ENCODE measurements at places on chromosomes 3 and 15. TPM values are rescaled to one million over a fixed set of nuclear protein-coding genes. Genes with fewer than 3 reads are reported as not detected.

- no peak for DNase-seq
Observed at GRCh38 chr15:75809986-75810750, 33.1 kb upstream of the UBE2Q2 start.

GRCh38 chr3:45950686-45951600 is 7.7 kb downstream of the CXCR6 start:
- no peak for DNase-seq

DNA sequence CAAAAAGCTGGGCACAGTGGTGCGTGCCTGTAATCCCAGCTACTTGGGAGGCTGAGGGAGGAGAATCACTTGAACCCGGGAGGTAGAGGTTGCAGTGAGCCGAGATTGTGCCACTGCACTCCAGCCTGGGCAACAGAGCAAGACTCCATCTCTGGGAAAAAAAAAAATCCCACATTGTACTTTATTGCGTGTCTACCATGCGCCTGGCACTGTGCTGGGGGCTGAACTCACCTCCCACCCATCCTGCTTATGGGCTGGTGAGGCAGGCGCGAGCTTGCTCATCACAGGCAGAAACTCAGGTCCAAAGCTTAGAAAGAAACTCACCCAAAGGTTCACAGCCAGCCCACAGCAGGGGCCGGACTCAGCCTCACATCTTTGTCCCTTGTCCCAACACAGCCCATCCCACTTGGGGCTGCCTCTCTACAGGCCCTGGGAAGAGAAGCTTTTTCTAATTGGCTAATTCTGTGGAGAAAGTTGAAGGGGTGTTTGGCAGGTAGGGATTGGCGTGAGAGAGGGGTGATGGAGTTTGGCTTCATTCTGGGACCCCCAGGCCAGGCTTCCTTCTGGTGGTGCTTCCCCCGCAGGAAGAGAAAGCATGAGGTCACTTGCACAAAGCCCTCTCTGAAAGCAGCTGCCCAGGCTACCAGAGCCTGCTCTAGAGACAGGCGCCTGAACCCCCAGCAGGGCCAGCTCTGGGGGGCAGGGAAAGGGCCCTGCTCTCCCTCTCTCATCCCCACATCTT is 122.6 kb upstream of the SMAD3 start:
- DNase-seq = no peak

EXD1 gene
- not detected for total RNA-seq

- DNase-seq = no peak
Observed at GRCh38 chr3:153903430-153903829, 217.8 kb upstream of the ARHGEF26 start.

GAP43 gene
- total RNA-seq = 3.3 TPM

- no peak for DNase-seq
Observed at GRCh38 chr15:53559364-53560277, 199.8 kb downstream of the WDR72 start.

TTLL13 gene
- not detected for total RNA-seq

SEMA5B gene
- total RNA-seq = 68.4 TPM

- no peak for DNase-seq
Observed at GRCh38 chr3:134681522-134681900, 30.7 kb upstream of the KY start.

DNA sequence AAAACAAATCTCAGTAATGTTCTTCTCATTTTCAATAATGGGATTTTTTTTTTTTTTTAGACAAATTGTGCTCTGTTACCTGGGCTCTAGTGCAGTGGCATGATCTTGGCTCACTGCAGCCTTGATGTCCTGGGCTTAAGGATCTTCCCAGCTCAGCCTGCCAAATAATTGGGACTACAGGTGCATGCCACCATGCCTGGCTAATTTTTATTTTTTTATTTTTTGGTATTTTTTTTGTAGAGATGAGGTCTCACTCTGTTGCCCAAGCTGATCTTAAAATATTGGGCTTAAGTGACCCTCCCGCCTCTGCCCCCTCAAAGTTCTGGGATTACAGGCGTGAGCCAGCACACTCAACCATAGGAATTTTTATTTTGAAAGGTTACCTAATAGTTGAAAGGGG is 126.2 kb downstream of the MDFIC2 start:
- no peak for DNase-seq

GHRL gene
- not detected for total RNA-seq

DNA sequence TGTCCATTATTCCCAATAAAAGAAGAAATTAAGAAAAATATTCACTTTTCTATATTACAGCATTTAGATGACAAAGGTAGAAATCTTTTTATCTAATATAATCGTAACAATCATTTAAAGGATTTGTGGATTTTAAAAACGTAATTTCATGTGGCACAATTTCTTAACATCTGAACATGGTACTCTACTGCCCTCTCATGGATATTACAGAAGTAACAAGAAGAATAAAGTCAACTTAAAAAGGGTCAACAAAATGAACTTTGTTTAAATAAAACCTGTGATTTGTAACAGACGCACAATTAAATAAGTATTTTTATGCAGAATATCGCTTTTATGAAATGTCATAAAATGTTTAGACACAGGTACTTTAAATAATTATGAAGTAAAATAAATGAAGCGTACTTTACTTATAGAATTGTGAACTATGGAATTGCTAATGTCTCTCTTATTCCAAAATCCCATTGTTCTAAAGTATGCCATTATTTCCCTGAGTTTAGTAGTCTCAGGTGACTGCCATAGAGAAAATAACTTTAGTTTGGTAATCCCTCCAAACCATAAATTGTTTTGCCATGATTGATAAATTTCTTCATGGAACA is 366.8 kb upstream of the ZNF385D start:
- DNase-seq = no peak

- no peak for DNase-seq
Observed at GRCh38 chr3:185976100-185976499, 38.3 kb upstream of the TRA2B start.

DNA sequence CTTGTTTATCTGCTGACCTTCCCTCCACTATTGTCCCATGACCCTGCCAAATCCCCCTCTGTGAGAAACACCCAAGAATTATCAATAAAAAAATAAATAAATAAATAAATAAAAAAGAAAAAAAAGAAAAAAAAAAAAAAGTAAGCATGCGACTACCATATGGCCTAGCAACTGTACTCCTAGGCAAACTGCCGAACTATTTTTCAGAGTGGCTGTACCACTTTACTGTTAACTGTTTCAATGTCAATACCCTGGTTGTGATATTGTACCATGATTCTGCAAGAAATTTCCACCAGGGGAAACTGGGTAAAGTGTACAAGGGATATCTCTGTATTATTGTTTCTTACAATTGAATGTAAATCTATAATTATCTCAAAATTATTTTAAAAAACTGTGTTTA is 41.3 kb upstream of the MAP4 start:
- no peak for DNase-seq

- DNase-seq = no peak
Observed at GRCh38 chr3:114745322-114746240, 401.5 kb downstream of the ZBTB20 start.

GRCh38 chr3:186772281-186772694 is 11.1 kb upstream of the EIF4A2 start:
- no peak for DNase-seq

DNA sequence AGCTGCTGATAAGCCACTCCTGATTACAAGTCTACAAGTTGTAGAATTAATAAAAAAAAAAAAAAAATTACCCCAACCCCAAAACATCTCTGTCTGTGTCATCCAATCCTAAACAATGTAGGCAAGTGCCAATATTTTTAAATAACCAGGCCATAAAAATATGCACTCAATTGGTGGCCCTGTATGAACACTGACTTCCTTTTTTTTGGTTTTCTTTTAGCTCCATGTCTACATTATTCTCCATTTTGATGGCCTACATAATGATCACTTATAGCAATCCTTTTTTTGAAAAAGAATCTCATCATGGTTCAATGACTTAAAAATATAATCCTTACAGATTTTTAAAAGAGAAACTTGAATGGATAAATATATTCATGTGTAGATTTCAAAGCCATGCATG is 72.1 kb downstream of the FOXP1 start:
- no peak for DNase-seq

- no peak for DNase-seq
Observed at GRCh38 chr3:152959307-152959706, 124.4 kb downstream of the P2RY1 start.

DNA sequence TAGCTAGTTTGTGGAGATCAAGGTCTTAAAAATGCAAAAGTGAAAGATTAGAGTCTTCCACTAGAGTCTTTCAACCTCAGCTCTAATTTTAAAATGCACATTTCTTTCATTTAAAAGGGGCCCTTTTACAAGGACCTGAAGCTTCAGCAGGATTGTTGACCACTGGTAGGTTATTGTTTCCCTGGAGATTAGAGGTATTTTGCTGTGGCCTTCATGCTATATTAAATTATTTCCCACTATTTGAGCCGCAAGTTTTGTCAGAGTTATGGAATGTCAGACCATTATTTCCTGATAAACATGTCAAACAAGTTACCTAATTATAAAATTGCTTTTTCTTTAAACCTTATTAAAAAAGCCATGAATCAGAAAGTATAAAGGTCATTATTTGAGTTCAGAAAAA is 103.1 kb upstream of the CCNL1 start:
- DNase-seq = no peak

GMNC gene
- 0.29 TPM for total RNA-seq

IL17RD gene
- 5.1 TPM for total RNA-seq

PLSCR5 gene
- not detected for total RNA-seq

DNA sequence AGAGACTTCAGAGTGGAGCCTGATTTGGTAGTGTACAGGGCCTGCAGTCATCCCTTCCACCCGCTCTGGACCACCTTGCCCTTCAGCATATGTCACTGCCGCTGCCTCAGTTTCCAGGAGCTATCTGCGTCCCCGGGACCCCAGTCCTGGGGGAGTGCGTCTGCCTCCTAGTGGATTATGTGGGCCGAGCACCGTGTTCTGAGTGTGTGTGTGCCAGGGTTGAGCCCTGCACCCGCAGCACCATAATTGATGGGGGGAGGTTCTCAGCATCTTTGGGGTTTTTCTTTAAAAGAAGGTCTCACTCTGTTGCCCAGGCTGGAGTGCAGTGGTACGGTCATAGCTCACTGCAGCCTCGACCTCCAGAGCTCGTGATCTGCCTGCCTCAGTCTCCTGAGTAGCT is 33.6 kb downstream of the CD276 start:
- no peak for DNase-seq

VGLL4 gene
- 141 TPM for total RNA-seq

DNA sequence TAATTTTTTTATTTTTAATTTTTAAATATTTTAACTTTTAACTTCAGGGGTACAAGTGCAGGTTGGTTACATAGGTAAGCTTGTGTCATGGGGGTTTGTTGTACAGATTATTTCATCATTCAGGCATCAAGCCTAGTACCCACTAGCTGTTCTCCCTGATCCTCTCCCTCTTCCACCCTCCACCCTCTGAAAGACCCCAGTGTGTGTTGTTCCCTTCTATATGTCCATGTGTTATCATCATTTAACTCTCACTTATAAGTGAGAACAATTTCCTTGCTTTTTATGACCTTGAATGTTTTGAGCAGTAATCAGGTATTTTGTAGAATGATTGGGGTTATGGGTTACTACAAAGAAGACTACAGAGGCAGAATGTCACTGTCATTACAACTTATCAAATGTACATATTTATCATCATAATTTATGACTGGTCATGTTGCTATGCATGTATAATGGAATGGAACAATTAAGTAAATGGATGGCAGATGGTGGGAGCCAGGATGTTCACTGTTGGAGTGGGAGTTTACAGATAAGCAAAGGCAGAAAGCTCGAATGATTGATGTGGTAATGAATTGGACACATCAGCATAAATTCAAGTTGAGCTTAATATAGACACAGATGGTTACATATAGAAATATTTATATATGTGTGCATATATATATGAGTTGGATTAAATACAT is 563.8 kb upstream of the ROBO1 start:
- no peak for DNase-seq

FSIP1 gene
- total RNA-seq = 0.40 TPM

DNA sequence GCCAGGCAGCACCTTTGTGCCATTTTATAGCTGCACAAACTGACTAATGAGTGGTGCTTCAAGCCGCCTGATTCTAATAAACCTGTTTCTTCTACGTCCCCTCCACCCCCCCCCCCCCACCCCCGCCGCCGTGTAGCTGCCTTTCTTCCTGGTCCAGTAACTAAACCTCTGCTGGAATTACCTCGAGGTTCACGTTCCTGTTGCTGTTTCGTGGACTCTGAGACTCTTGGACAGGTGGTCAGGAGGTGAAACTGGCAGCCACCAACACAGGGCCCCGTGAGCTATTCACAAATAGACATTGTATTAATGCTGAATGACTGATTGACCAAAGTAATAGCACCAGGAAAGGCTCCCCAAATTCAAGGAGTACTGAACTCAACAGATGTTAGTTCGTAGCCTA is 73.9 kb downstream of the TRIM69 start:
- DNase-seq = no peak

FAM81A gene
- total RNA-seq = 0.54 TPM

DNA sequence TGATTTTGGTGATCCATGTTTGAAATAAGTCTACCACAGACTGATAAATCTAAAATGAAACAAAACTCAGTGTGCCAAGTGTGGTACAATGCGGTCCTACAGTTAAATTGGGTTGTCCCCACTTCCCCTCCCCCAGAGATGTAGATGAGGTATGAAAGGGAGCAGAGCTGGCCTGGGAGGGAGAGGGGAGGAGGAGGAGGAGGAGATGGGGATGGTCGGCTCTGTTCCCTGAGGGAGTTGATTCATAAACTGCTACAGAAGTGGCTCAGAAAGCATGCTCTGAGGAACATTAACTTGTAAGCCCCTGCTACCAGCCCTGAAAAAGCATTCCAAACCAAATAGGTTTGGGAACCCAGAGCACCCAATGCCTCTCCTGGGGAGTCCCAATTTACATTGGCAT is 28.0 kb upstream of the CHRNB4 start:
- no peak for DNase-seq

SLC35A5 gene
- 46.4 TPM for total RNA-seq

ABI3BP gene
- total RNA-seq = 166 TPM

DNA sequence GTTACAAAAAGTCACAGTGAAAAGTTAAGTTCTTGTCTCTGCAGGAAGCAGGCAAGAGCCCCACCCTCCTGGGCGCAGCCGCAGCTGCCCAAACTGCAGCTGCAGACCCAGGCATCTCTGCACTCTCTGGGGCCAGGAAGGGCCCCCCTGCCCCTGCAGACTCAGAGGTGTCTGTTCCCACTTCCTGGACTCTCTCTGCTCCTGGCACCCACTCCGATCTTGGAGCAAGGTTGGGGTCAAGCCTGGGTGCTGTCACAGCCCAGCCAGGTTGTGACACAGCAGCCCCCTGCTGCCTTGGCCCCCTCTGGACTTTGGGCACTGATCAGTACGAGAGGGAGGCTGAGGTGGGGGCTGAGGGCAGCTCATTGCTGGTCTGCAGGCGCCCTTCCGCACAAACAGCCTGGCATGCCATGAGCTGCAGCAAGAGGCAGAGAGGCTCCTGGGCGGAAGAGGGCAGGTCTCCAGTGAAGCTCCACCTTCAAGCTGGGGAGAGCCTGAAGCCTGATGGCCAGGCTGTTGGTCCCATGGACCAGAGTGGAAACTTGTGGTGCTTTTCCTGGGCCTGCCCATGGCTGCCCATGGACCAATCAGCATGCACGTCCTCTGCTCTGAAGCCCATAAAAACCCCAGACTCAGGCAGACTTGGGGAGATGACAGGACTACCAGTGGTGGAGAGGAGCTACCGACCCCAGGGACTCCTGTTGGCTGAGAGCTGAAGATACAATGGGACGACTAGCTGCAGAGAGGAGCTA is 42.9 kb upstream of the LRRFIP2 start:
- no peak for DNase-seq

XCR1 gene
- not detected for total RNA-seq
